ENCODE measurements at places on chromosomes 1 and 21.

GRCh38 chr21:24375201-24375600 is 1232.1 kb downstream of the MRPL39 start:
- no peak for DNase-seq

- DNase-seq = no peak
These were observed 119.5 kb downstream of the XCL2 start for GRCh38 chr1:168424281-168424680.

- DNase-seq = no peak
These were observed 301.7 kb downstream of the NTNG1 start for GRCh38 chr1:107442551-107442950.

DNA sequence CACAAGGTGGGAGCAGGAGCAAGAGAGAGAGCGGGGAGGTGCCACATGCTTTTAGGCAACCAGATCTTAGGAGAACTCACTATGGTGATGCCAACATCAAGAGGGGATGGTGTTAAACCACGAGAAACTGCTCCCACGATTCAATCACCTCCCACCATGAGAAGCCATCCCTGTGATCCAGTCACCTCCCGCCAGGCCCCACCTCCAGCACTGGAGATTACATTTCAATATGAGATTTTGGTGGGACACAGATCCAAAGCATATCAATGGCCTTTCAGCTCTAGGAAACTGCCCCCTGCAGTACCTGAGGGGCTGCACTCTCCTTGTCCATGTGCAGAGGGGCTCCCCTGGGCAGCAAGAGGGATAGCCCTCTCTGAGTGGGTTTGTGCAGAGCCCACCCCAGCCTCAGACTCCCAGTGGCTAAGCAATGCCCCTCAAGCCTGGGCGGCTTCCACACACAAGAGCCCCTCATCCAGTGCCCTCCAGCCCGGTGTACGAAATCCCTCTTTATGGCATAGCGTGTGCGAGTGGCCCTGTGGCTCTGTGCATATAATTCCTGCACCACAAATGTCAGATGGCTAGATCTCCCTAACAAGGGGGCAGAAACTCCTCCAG is 15.5 kb upstream of the PRDM16 start:
- DNase-seq = no peak

- no peak for DNase-seq
These were observed 621.9 kb downstream of the NPHP4 start for GRCh38 chr1:5370311-5370710.

DNA sequence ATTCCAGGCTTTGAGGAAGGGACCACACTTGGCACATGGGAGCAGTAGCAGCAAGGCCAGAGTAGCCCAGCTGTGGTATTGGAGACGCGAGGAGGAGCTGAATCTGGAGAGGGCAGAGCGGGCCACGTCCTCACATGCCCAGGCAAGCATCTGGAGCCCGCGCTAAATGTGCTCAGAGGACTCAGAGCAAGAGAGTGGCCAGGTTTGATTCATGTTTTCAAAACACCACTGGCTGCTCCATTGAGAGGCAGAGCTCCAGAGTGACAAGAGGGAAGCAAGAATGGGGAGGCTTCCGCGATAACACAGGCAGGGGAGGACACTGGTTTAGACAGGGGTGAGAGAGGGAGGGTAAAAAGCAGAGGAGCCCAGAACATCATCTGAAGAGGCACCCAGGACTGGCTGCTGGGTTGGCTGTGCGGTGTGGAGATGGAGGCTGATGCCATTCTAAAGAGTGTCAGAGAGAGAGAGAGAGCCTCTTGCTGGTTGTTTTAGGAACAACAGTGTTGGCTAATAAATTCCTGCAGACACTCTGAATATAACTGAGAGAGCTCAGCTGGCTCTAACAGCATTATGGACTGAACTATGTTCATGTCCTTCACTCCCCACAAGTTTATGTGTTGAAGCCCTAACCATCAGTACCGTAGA is 32.3 kb downstream of the RCAN1 start:
- peak; percentile 71 for DNase-seq

DNA sequence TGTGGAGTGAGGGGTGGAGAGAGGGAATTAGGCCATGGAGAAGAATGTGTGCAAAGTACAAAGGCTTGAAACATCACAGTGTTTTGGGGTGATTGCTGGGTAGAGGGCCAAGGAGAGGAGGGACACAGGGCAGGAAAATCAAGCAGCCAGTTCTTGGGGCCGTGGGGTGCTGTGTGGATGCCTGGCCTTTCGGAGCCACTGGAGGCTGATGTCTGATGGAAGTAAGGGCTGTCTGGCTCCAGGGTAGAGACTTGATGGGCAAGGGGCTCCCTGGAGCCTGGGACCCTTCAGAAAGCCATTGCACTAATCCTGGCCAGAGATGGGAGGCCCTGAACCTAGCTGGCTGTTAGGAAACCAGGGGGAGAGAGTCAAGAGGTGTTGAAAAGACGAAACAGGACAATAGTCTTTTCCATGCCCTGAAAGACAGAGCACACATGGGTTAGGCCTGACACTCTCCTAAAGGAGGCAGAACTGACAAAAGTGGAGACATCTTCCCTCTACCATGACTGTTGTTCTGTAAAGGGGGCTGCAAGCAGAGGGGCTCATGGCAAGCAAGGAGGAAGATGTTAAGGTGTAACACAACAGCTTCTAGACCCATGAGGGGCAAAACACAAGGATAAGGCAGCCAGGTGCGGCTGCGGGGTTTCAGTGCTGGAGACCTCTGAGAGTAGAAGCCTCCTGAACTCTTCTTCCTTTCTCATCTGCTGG is 21.0 kb downstream of the ATF3 start:
- DNase-seq = no peak

- DNase-seq = peak; percentile 0
These were observed 1.7 kb upstream of the GRIK3 start for GRCh38 chr1:37035796-37036666.

DNA sequence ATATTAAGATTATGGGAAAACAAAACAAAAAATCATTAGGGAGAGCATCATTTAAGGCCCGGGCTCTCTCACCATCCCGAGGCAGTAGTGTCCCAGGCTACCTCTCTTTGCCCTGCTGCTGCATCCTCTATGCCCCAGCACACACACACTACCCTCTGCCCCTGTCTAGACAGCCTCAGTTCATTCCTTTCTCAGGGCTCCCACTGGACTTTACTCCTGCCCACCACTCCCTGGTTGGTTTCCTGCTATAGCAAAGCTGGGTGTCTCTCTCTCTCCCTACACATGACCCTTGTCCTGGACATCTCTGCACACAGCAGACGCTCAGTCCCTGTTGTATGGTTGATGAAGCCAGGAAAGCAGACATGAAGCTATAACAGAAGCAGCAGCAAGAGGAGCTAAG is 30.7 kb downstream of the GNG12 start:
- no peak for DNase-seq

DNA sequence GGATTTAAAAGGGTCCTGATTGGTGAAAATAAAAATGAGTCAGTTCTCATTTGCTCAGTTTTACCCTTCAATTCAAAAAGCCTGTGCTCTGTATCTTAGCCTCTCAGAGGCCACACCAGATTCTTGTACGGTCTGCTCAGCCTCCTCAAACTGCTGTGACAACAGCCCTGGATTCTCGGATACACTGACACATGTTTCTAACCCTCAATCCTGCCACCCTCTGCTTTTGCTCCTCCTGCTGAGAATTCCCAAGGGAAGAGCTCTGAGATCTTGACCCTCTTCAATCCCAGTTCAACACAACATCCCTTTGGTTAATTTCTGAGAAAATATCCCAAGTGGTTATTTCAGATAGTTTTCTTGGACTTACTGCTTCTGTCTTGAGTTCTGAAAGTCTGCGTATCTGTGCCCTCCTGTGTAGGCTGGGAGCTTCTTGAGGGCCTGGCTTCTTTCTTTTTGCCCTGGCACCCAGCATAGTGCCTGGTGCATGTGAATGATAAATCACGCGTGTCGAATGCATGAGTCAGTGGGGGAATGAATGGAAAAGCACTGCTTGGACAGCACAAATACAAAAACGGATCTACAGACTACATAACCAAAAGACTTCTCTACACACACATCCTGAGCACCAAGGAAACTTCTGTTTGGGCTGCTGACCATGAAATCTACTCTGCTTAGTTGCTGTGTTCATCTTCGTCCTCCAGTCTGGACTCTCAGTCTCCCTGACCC is 24.5 kb downstream of the IRF2BP2 start:
- no peak for DNase-seq

DNA sequence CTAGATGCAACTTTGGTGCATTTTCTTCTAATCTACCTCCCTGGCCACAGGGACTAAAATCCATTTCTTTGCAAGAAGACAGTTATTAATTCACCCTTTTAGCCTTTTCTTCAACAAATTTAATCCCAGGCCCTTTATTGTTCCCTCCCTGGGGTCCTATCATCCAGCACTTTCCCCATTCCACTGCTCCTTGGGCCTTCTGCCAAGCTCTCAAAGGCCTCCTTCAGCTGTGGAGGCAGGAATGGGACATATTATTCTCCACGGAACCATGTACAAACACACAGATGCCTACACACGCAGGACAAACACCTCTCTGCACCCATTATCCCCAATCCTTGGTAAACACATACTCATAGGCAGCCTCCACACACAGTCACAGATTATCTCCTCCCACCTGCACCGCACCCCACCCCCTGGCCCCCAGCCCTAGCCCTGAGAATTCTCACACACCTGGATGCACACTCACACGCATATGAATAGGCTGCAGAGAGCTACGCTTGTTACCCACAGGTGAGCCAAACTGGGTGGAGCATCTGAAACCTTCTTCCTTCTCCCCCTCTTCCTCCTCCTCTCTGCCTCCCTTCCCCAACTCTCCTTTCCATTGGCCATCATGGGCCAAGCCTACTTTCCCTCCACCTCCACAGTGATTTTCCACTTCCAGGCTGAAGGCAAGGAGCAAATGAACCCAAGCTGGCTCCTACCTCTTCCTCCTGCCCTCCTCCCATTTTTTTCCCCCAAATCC is 11.7 kb downstream of the TAGLN2 start:
- no peak for DNase-seq

- no peak for DNase-seq
These were observed 14.8 kb downstream of the VPS13D start for GRCh38 chr1:12244585-12244984.

DNA sequence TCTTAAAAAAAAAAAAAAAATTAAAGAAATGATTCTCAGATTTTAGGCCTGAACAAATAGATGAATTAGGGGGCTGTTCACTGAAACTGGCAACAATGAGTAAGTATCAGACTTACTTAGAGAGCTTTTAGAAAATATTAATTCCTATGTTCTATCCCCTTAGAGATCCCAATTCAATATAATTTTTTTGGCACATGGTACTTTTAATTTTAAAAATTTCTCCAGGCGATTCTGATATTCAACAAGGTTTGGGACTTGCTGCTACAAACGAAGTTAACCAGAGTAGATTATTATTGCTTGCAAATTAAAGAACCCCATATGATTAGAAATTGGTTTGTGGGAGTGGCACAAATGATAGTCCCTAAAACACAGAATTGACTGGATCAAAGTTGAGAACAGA is 11.4 kb downstream of the SCMH1 start:
- no peak for DNase-seq

DNA sequence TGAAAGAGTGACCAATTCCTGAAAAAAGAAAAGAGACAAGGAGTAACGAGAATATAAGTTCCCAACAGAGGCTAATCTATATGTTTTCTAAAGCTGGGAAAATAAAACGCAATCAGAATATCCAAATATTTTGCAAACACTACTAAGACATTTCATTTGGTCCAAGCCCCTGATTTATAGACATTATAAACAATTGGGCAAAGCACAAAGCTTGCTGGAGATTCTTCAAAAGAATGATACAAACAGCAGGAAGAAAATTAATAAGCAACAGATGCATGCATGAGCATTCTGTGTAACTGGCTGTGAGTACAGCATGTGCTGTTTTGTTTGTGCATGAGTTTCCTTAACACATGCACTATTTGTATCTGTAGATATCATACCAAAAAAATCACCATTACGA is 552.9 kb downstream of the LTN1 start:
- DNase-seq = no peak

DNA sequence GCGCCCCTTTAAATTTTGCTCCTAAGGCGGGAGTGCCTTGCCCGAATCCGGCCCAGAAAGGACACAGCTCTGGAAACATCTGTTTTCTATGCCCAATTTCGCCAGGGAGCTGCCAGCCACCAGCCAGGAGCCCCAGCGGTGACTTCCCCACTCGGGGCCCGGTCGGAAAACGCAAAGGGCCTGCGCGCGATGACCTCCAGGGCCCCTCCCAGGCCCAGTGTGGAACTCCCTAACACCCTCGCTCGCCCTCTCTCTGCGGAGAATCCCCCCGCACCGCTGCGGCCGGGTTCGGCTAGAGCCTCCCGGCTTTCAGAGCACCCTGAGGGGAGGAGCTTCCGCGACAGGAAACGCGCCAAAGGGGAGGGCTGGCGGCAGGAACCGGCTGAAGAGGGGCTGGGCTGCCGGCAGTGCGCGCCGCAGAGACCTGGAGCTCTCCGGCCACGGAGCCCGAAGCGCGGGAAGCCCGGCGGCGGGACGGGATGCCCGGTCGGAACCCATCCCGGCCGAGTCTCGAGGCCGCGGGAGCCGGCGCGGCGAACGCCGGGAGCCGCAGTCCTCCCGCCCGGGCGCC is 505 bp downstream of the CLSPN start:
- peak; percentile 85 for DNase-seq

GRCh38 chr1:12124693-12125421 is 41.9 kb upstream of the TNFRSF1B start:
- peak; percentile 39 for DNase-seq
